ENCODE measurements at places on chromosomes 11 and 22.

- DNase-seq: no peak
These were observed 15.8 kb downstream of the UPB1 start for GRCh38 chr22:24510637-24511625.

GRCh38 chr11:32487270-32487669 lies 51.9 kb upstream of the WT1 start:
- DNase-seq: no peak

- DNase-seq: no peak
These were observed 35.8 kb upstream of the MYRF start for GRCh38 chr11:61716478-61717285.

- DNase-seq: no peak
These were observed 9.8 kb downstream of the HDHD5 start for GRCh38 chr22:17149076-17149815.

DNA sequence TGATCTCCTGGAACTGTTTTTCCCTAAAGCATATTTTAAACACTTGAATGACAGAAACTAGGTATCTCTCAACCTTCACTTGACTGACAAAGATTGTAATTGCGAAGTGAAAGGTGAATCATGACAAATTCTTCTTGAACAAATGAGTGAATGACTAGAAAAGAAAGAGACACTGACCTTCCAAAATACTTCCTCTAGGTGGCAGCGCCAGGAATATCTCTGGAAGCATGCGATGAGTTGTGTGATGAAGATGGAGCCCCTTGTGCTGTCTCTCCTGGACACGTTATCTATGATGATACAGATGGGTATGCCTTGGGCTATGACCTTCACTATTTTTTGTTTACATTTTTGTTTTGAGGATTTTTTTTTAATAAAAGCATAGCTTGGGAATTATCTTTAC lies 7.0 kb upstream of the CASP12 start:
- no peak for DNase-seq

GRCh38 chr11:2269601-2270321 lies 627 bp downstream of the ASCL2 start:
- no peak for DNase-seq

- DNase-seq: no peak
These were observed 5.5 kb downstream of the UNC93B1 start for GRCh38 chr11:67998150-67999045.

All from occipital lobe (tissue), 3 donors.